ENCODE measurements at places on chromosomes 7 and 10.
A peak's percentile ranks its signal among the peaks of the same experiment; 100 is the strongest.

- DNase-seq: no peak
Measured at GRCh38 chr10:13564576-13564975, 22.2 kb upstream of the PRPF18 start.

DNA sequence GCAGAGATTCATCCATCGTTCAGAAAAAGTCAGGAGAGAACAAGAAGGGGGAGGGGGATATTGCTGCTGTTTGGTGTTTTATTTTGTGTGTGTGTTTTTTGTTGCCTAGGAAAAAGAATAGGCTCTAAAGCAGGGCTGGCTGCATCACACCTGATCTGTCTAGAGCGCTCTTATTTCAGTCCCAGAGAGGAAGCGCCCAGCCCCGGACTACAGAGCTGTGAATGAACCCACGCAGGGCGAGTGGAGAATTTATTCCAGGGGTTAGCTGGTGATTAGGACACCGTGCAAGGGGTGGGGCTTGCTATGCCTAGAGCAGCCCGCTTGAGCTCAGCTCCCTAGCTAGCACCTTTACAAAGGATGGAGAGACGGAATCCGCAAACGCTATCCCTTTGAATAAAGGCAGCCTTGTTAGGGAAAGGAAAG lies 621 bp upstream of the FAM13C start:
- DNase-seq: peak; percentile 78

DNA sequence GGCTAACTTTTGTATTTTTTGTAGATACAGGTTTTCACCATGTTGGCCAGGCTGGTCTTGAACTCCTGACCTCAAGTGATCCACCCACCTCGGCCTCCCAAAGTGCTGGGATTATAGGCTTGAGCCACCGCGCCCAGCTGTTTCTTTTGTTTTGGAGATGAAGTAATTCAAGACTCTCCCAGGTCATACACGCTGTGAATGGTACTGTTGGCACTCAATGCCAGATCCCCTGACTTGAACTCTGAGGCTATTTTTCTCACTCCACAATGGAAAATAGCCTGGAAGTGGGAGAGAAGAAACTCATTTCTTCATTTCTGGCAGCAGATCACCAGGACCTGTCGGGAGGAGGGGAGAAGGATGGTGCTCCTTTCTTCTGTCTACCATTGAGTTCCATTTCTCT lies 32.4 kb downstream of the BLVRA start:
- no peak for DNase-seq

- no peak for DNase-seq
Measured at GRCh38 chr10:78194050-78194449, 160.4 kb downstream of the RPS24 start.

- DNase-seq: no peak
Measured at GRCh38 chr7:129845178-129845971, 107.4 kb downstream of the UBE2H start.

- no peak for DNase-seq
Measured at GRCh38 chr10:125080984-125081383, 79.4 kb downstream of the CTBP2 start.

- DNase-seq: no peak
Measured at GRCh38 chr7:90858546-90858945, 262.4 kb downstream of the CDK14 start.
